ENCODE measurements at places on chromosomes 2 and 18.

- DNase-seq: no peak
These were observed 6.0 kb downstream of the ANKRD44 start for GRCh38 chr2:197304556-197305011.

DNA sequence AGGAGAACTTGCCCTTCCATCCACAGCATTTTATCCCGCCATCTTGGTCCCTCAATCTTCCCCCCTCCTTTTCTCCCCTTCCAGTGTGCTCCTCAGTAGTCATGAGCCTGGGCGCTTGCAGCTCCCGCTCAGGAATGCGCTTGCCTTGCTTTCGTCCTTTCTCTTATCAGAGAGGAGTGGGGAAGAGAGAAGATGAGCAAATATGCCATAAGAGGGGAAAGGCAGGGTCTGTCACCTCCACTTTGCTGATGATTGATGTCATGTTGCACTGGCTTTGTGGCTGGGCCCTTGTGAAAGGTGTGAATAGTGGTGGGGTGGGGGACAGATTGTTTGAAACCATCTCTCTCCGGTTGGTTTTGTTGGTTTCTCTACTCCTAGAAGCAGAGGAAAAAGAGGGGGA lies 569.3 kb downstream of the TNS1 start:
- DNase-seq: no peak

- peak; percentile 94 for DNase-seq
These were observed 15.9 kb upstream of the SEC11C start for GRCh38 chr18:59123588-59124369.

- DNase-seq: no peak
These were observed 148.8 kb downstream of the EPHA4 start for GRCh38 chr2:221423210-221423804.

GRCh38 chr2:14881651-14882327 lies 249.3 kb downstream of the LRATD1 start:
- no peak for DNase-seq

GRCh38 chr2:12350821-12351220 lies 365.9 kb upstream of the TRIB2 start:
- DNase-seq: no peak

DNA sequence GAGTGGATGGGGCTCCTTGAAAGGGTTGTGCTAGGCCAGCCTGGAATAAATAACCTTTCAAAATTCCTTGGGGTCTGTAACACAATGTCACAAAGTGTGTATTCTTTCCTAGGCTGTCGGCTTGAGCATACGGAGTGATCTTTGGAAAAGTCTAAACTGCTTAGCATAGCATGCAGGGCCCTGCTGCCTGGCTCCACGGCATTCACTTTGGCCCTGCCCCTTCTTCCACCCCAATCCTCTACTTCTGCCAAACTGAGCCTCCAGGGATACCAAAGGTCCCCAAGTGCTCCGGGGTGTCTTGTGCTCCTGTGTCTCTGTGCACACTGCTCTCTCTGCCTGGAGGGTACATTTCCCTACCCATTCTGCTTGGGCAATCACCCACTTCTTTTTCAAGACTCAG lies 196.1 kb downstream of the LTBP1 start:
- DNase-seq: no peak

DNA sequence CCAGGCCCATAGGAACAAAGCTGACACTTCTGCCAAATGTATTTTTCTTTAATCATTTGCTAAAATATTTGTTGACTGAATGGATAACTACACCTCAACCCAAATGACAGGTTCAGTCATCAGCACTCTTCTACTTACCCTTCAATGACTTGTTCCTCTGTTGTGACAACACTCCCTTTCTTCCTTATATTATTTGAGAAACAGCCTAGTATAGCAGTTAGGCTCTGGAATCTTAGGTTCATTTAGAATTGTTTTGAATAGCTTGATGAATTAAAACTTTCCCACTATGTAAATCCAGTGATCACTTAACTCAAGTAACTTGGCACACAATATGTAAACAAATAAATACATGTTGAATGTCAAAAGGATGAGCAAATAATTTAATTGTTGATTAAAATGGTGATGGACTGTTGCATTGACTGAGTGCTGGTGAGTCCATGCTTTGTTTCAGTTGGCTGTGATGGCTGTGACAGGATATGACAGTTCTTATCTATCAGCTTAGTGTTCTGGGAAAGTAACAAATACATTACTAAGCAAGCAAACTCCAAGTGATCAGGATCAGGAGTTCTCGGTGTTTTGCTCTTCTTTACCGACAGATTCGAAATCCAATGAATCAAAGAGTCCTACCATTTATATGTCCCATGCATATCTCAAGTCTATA lies 2.8 kb upstream of the MOGAT1 start:
- no peak for DNase-seq

DNA sequence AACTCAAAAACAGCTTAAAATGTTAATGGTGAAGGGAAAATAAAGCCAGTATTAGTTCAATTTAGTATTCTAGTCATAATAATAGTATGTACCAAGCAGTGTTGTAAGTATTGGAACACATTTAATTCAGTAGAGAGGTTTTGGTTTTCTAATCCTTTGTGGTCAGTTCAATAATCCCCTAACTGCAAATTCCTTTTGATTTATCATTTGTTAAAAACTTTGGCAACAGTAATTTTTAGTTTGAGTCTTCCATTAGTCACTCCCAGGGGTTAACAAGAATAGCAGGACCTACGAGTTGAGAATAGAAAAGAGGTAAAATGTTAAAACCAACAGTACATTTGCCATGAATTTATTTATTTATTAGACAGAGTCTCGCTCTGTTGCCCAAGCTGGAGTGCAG lies 10.7 kb downstream of the MRPL44 start:
- peak; percentile 29 for DNase-seq

DNA sequence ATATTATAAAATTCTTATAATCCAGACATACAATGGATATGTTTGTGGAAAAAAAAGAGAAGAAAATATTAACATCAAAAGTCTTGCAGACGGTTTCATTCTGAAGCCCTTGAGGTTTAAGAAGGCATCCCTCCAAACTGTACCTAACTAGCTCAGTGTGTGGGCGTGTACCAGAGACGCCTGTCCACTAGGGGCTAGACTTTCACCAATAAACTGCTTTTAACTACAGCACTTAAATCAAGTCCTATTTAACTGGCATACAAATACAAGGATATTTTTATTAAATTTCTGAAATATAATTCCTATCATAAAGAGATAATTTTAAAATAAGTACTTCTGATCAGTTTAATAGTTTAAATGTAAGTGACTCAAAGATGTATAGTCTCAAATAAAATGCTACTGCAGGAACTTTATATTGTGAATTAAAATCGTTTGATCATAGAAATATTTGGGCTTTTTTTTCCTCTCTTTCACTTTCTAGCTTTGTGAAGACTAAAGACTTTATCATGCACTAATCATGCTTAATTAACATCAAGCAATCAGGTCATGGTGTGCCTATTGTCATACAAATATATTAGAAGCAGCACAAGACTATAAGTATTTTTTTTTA lies 437.7 kb downstream of the SATB2 start:
- DNase-seq: peak; percentile 51

DNA sequence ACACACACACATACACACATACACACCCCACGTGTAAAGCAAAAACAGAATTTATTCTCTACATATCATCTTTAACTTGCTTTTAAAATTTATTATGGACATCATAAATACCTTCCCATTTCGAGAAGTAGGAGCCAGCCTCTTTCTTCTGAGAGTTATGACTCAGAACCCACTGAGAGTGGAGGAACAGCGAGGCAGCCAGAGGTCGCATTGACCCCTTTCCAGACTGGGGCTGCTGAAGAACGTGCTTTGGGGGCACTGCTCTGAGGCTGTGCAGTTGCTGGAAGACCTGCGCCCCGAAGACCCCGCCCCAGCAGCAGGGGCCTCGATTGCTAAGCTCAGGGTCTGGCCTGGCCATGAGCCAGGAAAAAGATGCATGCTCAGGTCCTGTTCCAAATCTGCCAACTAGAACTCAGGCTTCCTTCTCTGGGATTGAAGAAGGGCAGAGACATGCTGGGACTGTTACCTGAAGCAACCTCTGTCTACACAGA lies 133.8 kb upstream of the TWIST2 start:
- DNase-seq: no peak

DNA sequence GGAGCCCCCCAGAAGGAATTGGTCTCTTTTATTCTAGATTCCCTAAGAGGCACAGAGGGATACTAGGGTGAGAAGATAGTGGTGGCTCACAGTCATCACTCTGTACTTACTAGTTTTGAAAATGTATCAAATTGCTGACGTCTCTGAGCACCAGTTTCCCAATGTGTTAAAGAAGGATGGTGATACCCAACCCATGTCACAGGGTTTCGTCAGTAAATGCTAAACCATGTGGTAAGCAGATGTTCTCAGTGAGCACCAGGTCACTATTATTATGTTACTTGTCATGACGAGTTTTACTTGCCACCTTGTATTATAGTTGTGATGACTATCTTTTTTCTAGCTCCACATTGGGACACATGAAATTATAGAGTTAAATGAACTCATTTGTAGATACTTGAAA lies 54.7 kb downstream of the NEDD4L start:
- DNase-seq: no peak

DNA sequence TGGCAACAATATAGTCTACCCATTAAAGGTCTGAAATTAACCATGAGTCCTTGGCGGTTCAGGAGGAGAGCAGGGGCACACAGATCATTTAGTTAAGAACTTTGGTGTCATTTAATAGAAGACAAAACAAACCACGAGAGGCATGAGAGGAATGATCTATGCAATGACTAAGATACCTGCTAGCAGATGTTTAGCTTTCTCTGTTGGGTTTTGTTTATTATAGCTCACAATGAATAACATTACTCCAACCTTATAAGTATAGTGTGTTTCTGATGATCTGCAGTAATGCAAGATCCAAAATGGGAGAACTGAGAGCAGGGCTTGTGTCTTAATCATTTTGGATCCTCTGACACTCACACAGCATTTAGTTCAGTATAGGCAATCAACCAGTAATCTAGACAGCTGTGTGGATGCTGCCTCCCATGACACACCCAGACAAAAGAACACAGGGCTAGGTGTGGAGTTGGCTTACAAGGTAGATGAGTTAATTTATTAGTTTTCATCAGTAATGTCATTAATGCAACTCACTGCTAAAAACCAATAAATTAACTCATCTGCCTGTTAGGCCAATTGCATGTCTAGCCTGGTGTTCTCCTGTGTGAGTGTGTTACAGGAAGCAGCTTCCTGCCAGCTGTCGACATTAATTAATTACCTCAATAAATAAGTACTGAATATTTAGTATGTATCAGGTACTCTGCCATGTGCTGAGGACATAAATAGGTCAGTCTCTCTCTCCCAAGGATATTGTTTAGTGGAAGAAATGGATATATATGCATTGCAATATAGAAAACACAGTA lies 92.3 kb downstream of the CLIP4 start:
- DNase-seq: peak; percentile 13

- DNase-seq: peak; percentile 26
These were observed 15.6 kb upstream of the LAMA1 start for GRCh38 chr18:7133181-7133580.

DNA sequence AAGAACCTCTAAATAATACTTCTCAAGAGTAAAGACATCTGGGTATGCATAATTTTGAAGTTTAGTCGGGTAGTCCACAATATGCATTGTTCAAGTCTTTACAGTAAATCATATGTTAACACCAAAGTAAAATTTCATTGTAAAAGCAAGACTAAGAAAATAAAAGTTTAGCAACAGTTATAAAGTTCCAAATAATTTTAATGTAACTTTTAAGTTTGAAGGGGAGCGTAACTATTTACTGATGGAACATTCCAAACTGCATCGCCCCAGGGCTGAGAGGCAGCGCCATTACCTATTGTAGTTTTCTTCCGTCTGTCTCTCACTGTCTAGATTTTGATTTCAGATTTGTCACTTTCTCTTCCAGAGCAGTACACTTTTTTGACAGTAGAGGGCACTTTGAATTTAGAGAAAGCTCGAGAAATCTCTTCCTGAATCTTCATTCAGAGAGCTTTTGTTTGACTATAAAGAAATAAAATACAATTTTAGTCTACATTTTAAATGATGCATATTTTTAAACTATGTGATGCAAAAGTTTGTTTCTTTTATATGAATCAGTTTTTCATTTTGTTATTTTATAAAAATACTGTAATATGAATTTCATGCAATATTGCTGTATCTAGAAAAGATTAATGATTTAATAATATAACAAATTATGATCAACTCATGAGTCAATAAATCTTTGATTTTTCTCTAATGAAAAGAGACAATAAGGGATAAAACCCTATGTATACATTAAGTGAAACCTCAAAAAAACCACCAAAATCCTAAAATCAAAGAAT lies 389.8 kb downstream of the FIGN start:
- peak; percentile 79 for DNase-seq

DNA sequence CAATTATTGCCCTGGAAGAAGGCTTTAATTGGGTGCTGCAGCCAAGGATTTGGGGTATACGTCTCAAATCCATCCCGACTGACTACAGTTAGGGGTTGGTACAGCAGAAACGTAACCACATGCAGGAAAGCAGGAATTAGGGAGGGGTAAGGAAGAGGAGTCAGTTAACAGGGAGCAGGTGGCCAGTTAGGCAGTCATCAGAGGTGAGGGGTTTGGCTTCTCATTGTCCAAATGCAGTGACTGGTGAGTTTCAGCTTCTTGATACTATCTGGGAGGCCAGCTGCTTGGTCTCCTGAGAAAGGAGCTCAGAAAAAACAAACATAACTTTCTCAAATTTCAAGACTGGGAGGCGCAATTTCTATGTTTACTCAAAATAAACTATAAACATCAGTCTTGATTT lies 38.8 kb upstream of the UBE2F start:
- DNase-seq: no peak

- DNase-seq: no peak
These were observed 85.1 kb downstream of the UBE2E3 start for GRCh38 chr2:181065458-181065857.

DNA sequence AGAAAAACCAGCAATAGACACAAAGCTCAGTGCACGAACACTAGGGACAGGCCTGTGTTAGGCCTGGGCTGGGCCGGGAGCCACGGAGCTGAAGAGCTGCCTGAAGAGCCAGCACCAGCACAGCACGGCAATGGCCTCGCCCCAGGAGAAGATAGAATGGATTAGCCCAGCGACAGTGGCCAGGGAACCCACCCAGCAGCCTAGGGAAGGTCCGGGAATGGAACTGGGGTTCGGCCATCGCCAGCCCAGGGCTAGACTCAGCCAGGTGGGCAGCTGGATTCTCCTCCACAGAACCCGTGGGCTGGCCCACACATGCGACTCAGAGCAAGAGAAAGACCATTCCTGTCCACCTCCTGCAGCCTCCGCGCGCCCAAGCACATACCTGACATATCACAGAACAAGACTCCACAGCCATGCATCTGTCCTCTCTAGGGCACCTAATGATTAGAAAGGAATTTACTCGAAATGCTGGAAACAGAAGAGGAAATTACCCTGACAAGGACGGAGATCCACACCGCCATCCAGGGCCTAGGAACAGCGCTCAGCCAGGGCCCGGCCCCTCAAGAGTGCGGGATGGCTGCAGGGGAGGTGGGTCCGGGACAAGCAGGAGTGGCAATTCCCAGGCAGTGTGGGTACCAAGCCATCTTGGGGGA lies 82.8 kb downstream of the TMEM18 start:
- no peak for DNase-seq

- DNase-seq: no peak
These were observed 548.5 kb upstream of the ID2 start for GRCh38 chr2:8133363-8133762.

GRCh38 chr2:219628986-219629901 lies 1.8 kb downstream of the SLC4A3 start:
- DNase-seq: no peak
